Immature natural killer cell (primary cell): ENCODE measurements at places on chromosomes 3 and 15. TPM values are rescaled to one million over a fixed set of nuclear protein-coding genes. Genes with fewer than 3 reads are reported as not detected.

- DNase-seq: no peak
Observed at GRCh38 chr3:74129056-74129455, 485.4 kb downstream of the CNTN3 start.

FILIP1L gene
- not detected for polyA plus RNA-seq

- peak; percentile 65 for DNase-seq
Observed at GRCh38 chr3:32374788-32375595, 16.7 kb upstream of the CMTM7 start.

GRCh38 chr3:56484525-56485032 is 16.3 kb upstream of the ERC2 start:
- DNase-seq: no peak

DNA sequence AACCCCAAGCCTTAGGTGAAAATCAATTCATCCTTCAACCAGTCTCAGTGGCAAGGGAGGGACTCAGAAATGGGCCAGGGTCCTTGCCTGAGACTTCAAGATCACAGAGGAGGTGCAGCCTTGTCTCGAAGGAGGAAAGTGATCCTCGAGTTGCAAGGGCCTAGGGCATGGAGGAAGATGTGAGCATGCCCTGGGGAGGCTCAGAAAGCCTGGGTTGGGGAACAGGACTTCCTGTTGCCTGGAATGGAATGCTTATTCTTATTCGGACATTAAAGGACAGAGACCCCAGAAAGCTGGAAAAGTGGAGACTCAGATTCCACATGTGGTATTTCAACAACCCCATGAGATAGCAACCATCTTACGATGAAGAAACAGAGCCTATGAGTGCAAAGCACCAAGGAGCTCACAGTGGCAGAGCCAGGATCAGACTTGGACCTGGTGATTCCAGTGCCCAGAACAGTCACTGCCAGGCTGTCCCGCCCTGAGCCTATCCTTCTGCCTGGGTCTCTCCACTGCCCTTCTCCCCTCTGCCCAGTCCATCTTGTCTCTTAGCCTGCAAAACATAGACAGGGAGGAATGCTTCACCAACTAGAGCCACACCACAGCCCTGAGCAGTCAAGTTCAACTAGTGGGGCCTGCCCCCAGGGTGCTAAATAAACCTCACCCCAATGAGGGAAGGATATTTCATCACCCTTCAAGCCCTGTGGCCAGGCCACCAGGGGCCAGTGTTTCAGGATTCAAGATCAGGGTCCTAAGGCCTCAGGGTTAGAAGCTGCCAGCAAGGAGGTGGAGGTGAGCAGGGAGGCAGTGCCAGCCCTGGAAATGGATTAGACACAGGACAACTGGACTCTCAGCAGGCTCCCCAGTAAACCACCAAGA is 21.9 kb downstream of the DAPK2 start:
- no peak for DNase-seq

SLC22A13 gene
- polyA plus RNA-seq: not detected

DNA sequence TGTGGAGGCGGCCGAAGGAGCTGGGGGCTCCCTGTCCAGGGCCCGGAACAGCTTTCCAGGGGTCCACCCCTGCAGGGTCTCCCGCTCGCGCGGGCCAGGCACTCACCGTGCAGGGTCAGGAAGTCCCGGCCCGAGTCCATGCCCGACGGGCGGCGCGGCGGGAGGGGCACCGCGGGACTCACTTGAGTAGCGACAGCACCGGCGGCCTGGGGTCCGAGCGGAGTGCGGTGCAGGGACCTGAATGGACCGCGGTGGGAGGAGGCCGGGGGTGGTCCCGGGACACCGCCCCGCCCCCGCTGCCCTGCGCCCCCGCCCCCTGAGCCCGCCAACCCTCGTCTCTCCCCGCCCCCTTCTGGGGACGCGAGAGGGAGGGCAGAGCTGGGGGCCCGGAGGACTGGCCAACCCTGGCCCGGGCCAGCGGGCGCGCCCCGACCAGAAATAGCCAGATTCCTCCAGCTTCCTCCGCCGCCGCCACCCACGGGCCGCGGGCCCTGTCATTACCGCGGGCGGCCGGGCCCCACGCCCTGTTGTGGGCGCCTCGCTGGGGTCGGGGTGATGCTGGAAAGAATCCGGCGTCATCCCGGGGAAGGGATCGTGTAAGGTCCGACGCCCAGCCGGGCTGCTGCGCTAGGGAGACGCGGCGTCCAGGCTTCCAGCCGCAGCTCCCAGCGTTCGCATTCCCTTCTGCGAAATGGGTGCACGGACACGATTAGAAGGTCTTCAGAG is at the start of gene PLCD1:
Gene PLCD1 (minus strand): TSS at position 243 of the 726 bp plus-strand sequence. CDS start 103 bp downstream, at position 140.
- DNase-seq: peak; percentile 48

DNA sequence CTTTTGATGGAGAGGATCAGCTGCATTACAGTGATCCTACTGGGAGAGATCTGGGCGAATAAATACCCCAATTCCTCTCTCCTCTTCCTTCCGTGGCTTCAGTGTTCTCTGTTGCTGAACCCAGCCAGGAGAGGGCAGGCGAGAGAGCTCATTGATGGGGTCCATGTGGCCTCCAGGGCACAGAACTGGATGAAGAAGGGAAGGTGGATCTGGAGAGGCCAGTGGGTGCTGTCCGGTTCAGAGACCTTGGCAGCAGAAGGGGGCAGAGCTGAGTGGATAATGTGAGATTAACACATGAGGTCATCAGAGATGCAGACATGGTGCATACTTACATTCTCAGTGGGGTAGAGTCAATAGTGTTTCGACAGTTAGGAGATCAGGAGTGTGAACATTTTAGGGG is 193.6 kb downstream of the CLSTN2 start:
- no peak for DNase-seq
